ENCODE measurements at places on chromosomes 5 and 9.

DNA sequence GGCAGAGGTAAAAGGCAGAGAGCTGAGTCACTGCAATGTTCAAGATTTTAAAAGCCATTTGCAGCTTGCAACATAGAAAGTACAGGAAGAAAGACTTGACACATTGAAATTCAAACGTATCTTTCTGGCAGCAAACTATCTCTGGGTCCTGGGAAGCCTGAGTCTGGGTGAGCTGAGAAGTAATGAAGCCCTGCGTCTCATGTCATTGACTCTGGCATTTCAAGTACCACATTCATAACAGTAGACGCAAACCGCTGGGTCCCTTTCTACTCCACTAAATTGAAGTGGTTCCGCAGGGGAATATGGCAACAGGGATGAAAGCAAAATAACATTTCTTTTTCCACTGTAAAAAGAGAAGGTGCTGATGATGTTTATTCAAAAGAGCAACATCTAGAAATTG, 694.3 kb downstream of the BRINP1 start:
- no peak for DNase-seq

DNA sequence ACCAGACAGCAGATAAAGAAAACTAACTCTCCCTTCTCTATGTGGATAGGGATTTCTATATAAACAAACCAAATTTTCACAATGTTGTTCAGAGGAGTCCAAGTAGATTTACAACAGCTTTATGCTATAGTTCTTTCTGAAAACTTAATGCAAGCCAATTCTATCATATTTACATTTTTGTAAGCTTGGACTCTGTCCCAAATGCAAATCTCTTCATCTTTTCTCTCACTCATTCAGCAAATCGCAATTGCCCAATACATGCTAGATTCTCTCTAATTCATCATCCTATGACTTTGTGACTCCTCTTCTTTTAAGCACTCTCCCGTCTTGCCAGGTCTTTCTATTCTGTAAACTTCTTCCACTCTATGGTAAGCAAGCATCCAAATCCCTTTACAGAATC, 39.1 kb upstream of the UGT3A2 start:
- no peak for DNase-seq

GRCh38 chr9:13369431-13369830, 89.9 kb upstream of the MPDZ start:
- no peak for DNase-seq

- no peak for DNase-seq
Observed at GRCh38 chr9:30075451-30076199, 2308.8 kb upstream of the ACO1 start.

DNA sequence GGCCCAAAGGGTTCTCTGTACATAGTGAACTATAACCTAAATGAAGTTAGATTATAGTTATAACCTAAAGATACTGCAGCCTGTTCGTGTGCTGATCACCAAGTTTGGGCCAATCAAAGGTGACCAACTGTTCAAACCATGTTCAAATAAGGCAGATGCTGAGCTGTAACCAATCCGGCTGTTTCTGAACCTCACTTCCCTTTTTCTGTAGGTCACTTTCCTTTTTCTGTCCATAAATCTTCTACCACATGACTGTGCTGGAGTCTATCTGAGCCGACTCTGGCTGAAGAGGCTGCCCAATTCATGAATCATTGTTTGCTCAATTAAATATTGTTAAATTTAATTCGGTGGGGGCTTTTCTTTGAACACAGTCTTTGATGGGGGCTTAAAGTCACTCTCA, 1920.2 kb downstream of the MAT2B start:
- no peak for DNase-seq

DNA sequence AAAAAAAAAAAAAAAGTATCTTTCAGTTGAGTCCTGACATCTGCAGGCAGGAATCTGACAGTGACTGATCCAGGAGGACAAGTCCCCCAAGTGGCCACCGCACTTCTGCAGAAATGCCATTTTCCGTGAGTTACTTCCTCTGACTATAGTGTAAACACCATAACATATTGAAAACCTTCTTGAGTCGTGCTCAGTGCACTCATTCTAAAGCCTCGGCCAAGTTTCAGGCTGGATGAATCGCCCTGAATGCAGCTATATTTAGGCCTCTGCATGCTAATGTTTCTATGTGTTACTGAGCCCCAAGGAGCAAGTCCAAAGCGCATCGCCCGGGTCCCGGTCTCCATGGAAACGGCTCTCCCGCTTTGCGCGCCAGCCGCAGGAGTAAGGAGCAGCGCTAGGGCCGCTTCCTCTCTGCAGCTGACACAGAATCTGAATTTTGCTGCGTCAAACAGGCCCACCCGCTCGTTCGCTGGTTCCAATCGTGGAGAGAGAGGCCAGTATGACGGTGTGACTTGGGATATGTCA, 335.4 kb downstream of the MSX2 start:
- no peak for DNase-seq

GRCh38 chr5:172414531-172415361, 39.6 kb downstream of the SH3PXD2B start:
- DNase-seq: no peak

- DNase-seq: no peak
Observed at GRCh38 chr9:8365029-8365428, 565.5 kb upstream of the DMAC1 start.

DNA sequence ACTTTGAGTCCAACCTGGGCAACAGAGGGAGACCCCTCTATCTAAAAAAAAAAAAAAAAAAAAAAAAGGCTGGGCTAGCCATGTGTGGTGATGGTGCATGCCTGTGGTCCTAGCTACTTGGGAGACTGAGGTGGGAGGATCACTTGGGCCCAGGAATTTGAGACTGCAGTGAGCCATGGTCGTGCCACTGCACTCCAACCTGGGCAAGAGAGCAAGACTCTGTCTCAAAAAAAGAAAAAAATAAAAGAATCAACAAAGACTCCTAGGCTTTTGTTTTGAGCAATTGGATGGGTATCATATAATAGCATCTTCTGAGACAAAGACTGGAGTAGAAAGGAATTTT, 481.7 kb upstream of the PAPPA start:
- DNase-seq: no peak

- DNase-seq: no peak
Observed at GRCh38 chr5:144017631-144018030, 152.8 kb downstream of the YIPF5 start.

- DNase-seq: no peak
Observed at GRCh38 chr5:155418960-155419579, 405.5 kb downstream of the KIF4B start.

GRCh38 chr5:65364907-65365306, 116.8 kb downstream of the ADAMTS6 start:
- no peak for DNase-seq

DNA sequence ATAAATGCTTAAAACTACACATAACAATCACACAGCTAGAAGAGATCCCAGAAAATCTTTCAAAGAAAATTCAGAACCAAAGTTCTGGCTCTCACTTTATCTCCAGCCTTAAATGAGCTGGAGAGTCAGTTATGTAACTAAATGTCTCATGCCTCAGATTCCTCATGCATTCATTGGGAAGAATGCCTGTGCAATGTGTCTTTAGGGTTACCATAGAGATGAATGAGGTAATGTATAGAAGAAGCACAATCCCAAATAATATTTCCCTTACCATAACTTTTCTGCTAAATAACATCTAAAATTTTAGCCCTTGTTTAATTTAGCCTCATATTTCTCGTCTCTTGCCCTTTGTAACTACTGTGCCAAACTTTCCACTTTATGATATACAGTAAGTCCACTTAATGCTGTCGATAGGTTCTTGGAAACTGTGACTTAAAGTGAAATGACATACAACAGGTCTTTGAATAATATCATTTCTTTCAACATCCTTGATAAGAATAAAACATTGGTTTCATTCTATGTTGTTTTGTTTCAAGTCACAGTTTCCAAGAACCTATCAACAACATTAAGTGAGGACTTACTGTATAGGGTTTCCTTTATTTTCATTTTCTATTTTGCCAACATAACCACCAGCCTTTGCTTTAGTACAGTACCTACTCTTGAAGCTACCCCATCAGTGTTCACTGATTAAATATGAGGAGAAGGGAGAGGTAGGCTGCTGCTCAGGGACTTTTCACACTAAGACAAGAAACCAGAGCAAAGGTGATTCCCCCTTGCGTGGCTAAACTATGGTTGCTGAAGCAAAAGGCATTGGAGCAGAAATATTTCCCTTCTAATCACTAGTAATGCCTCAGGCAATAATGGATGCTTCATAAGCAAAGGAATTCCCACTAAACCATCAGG, 295.7 kb upstream of the PTGER4 start:
- DNase-seq: no peak

DNA sequence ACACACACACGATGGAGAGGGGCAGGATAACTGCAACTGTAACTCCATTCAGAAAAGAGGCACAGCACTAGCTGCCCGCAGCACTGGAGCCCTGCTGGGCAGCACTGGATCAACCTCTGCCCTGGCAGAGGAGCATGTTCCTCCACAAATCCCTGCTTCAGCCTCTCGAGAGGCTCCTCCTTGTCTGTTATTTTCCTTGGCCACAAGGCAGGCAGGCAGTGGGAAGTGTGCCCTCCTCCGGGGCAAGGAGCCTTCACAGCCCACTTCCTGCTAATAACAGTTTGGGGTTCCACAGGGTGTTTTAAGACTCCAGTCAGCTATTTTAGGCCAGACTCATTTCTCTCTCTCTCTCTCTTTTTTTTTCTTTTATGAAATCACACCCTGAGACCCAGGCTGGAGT, 11.8 kb downstream of the FXN start:
- DNase-seq: no peak

- no peak for DNase-seq
Observed at GRCh38 chr9:19201899-19202891, 28.3 kb upstream of the DENND4C start.

DNA sequence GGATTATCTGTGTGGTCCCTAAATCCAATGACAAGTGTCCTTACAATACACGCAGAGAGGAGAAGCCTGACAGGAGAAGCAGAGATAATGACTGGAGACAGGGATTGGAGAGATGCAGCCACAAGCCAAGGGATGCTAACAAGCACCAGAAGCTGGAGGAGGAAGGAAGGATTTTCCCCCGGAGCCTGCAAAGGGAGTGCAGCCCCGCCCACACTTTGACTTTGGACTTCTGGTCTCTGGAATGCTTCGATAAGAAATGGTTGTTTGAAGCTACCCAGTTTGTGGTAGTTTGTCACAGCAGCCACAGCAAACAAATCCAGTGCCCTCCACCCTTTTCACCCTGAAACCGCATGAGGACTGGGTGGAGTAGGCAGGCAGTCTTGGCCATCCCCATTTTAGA, 77.2 kb upstream of the BOD1 start:
- no peak for DNase-seq

All from 8988T (cell line).